ENCODE measurements at places on chromosomes 2 and 18.

- no peak for DNase-seq
Measured at GRCh38 chr2:72117718-72118117, 29.9 kb downstream of the CYP26B1 start.

DNA sequence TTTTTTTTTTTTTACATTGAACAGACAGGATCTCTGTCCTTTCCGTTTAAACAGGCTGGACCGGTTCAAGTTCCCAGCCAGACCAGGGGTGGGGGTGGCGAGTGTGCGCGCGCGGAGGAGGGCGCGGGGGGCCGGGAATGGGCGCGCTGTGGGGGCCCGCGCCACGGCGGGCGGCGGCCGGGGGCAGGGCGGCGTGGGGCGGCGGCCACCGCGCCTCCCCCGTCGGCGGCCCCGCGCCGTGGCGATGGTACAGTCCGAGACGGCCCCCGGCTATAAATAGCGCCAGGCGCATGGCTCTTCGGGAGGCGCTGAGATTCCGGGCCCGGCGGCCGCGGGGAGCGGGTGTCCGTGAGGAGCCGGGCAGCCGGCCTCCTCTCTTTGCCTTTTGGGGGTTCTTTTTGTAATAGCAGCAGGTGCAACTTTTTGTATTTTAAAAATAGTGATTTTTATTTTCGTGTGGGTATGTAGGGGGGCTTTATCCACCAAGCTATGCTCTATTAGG is 430 bp upstream of the CELF4 start:
- DNase-seq = no peak

DNA sequence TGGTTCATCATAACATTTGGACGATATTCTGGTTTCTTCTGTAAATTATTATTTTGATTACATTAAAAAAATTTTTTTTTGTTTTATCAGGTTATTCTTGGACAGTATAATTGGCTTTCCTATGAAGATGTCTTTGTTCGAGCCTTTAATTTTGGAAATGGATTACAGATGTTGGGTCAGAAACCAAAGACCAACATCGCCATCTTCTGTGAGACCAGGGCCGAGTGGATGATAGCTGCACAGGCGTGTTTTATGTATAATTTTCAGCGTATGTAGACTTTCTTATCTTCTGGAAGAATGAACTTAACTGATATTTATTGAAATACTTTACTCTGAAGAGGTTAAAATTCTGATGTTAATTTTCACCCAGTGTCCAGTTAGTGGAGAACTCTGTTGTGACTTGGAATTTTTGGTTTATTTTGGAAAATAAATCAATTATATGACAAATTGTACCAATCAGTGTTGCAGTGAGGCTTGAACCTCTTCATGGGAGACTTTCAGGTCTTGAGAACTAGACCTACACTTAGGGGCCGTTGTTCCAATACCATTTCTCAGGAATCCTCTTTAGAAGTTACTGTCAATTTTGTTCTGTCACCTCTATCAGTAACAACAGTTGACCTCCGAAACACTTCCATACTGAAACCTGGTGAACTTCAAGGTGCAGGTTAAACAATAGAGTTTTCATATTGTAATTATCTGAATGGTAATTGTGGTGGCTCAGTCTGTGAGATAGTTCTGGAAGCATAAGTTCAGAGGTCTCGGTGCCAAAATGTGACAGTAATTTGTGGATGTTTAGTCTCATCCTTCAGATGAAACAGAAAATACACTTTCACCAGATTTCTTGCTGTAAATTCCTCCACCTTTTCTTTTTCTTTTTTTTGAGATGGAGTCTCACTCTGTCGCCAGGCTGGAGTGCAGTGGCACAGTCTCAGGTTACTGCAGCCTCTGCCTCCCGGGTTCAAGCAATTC is 55.7 kb downstream of the ACSL3 start:
- no peak for DNase-seq

DNA sequence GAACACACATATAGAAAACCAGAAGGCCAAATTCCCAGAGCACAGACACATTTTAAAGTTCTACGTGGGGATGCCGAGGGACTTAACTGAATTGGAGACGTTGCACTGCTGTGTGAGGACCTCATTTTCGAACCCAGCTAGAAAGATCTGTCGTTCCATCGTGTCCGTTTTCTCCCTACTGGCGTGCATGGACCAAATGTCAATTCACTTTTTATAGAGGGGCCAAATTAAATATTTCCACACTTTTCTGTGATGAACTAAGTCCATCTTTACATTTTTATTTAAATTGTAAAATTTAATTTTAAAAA is 692 bp upstream of the TSHZ1 start:
- peak; percentile 12 for DNase-seq

GRCh38 chr2:190343536-190344275 is at the start of gene INPP1:
TSS of gene INPP1 (plus strand) at chr2:190343589. CDS start at chr2:190360103, 16,514 bp downstream.
- DNase-seq = peak; percentile 23

GRCh38 chr18:33114749-33115148 is 325.8 kb downstream of the CCDC178 start:
- no peak for DNase-seq

- no peak for DNase-seq
Measured at GRCh38 chr2:101858910-101859309, 132.8 kb upstream of the IL1R2 start.

GRCh38 chr2:31204783-31205182 is 12.5 kb downstream of the CAPN14 start:
- no peak for DNase-seq

GRCh38 chr2:196105951-196106350 is 37.3 kb upstream of the DNAH7 start:
- no peak for DNase-seq

Data from CD4-positive, alpha-beta T cell (primary cell).